Suppressor macrophage treated with lipopolysaccharide for 1 hour (primary cell): ENCODE measurements at places on chromosomes 4 and X.

GRCh38 chrX:49191574-49192011, 5.4 kb upstream of the PRICKLE3 start:
- no peak for DNase-seq

DNA sequence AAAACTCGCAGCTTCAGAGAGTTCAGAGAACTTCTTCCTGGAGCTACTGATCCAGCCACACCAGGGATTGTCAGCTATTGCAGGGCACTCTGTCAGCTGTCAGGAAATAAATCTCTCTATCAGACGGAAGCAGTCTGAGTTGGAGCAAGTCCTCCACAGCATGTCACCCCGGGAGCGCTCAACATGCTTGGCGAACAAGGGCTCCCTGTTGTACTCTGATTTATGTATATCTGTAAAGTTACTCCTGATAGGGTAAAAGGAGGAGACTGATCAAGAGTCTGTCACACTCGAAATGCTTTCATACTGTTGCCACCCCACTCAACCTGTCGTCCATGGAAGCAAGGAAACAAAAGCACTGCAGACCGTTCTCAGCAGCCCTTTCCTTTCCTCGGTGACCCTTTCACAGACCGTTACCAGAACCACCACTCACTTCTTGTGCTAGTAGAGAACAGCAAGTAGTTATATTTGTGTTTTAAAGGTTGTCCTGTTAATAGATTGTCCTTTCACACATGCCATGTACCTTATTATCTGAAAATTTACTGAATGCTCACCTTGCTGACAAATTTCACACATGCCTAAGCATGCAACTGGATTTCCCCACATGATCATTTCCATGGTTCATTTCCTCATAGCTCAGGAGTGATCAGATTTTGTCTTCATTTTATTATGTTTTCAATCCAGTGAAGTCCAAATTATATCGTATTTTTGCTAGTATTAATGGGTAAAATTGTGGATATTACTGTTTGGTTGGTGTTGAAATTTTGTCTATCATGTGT, 2108.9 kb upstream of the TENM3 start:
- DNase-seq = peak; percentile 29

GRCh38 chr4:177214935-177215334, 94.7 kb upstream of the NEIL3 start:
- no peak for DNase-seq

DNA sequence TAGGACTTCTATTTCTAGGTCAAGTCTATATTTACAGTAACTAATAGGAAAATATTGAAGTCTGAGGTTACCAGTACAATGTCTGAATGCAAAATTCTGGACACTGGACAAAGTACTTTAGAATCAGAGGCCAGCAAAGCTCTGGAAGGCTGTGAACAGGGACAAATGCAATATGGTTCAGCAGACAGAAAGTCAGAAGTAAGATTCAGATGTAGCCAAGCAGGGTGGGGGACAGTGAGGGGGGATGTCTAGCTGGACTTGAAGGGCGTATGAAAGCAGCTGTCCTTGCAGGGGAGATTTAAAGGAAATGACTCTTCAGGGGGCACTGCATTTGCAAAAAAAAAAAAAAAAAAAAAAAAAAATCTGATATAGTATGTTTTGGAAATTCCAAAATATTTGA, 2.9 kb downstream of the SORBS2 start:
- no peak for DNase-seq

GRCh38 chr4:153152501-153153338, 51.5 kb upstream of the TRIM2 start:
- peak; percentile 37 for DNase-seq

- DNase-seq = no peak
Observed at GRCh38 chr4:52937829-52938228, 75.7 kb downstream of the RASL11B start.

- no peak for DNase-seq
Observed at GRCh38 chrX:46398126-46398525, 147.1 kb downstream of the ZNF674 start.

- DNase-seq = no peak
Observed at GRCh38 chr4:182137343-182137742, 105.9 kb upstream of the TENM3 start.

DNA sequence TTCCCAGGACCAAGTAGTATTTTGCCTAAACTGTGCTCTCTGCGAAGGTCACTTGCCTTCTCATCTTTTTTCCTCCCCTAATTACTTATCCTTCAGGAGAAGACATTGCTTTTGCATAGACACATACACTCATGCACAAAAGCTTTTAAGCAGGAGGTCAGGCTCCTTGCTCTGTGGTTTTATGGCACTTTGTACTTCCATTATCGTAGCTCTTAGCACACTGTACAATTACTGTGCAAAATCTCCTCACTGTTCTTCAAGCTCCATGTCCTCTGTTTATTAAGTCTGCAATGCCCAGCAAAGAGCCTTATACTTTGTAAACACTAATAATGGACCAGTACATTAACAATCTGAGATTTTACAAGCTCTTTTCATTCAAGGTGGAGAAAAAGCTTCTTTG, 188.4 kb upstream of the GNPDA2 start:
- DNase-seq = no peak

- no peak for DNase-seq
Observed at GRCh38 chr4:1506956-1507721, 100.9 kb upstream of the NKX1-1 start.

- DNase-seq = no peak
Observed at GRCh38 chr4:80035336-80035735, 37.7 kb downstream of the ANTXR2 start.

DNA sequence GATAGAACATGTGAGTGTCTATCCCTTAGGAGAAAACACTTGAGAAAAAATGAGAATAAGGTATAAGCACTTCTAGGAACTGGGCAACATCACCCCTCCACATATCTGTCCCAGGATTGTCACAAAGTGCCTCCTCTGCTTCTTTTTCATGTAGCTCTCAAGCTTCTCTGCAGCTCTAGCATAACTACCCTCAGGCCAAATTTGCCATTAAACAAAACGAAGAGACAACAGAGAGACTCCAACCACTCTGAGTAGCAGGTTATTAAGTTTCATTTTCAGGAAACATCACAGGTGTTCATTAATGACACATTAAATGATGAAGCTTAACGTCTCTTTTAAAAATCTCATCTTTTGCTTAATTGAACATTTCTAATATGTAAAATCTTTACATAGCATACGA, 580.0 kb downstream of the GALNTL6 start:
- DNase-seq = no peak

DNA sequence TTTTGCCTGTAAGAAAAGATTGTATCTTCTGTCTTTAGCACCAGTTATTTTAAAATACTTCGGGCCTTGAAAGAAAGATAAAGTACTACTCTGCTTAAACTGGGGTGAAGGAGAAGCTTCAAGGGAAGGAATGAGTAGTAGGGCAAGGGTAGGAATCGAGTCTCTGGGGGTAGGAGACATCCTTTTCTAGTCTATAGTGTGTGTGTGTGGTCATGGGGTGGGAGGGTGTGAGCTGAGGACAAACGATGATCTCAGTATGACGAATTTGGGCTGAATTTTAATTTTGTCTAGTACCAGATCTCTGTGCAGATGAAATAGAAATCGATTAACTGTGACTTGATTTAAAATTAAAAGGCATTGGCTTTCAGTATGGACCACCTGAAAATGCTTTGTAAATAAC, 3.3 kb upstream of the MYOZ2 start:
- DNase-seq = no peak

- DNase-seq = peak; percentile 13
Observed at GRCh38 chrX:154596290-154596929, 11.5 kb downstream of the CTAG1A start.

DNA sequence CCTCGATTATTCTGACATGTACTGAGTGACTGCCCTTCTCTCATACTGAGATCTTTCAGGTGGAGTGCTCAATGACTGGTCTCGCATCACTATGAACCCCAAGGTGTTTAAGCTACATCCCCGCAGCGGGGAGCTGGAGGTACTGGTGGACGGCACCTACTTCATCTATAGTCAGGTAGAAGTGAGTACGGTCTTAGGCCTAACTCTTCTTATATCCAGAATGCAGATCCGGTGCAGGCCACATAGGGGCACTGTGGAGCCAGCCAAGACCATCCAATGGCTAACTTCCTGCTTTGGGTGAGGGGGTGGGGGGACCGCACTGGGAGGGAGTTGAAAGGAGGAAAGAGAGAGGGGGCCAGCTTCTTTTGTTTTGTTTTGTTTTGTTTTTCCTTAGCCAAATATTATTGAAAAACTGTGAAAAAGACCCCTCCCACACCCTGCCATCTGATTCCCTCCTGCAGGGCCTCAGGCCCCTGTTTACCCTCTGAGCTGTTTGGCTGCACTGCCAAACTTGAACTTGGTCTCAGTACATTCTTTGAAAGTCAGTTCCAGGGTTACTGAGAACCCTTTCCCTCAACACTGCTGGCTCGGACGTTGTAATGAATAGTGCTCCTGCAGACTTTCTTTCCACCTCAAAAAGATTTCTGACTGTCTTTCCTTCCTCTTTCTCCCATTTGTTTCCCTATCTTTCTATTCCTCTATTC, 16.2 kb downstream of the AWAT2 start:
- DNase-seq = peak; percentile 37

DNA sequence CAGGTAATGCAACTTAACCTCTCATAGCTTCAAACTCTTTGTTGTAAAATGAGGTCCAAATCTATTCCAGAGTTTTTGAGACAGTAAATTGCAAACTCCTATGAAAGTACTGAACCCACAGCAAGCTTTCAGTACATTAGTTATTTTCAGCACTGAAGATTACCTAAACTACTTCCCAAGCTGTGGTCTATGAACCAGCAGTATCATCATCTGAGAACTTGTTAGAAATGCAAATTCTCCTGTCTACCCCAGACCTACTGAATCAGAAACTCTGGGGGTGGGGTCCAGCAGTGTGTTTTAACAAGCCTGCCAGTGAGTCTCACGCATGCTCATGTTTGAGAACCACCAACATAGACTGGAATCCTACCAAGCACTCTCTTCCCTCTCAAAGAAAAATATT, 5.7 kb upstream of the CASP6 start:
- DNase-seq = no peak

- DNase-seq = no peak
Observed at GRCh38 chr4:51842167-51842553, 793 bp upstream of the DCUN1D4 start.

- DNase-seq = no peak
Observed at GRCh38 chr4:104425948-104426347, 68.7 kb downstream of the CXXC4 start.

DNA sequence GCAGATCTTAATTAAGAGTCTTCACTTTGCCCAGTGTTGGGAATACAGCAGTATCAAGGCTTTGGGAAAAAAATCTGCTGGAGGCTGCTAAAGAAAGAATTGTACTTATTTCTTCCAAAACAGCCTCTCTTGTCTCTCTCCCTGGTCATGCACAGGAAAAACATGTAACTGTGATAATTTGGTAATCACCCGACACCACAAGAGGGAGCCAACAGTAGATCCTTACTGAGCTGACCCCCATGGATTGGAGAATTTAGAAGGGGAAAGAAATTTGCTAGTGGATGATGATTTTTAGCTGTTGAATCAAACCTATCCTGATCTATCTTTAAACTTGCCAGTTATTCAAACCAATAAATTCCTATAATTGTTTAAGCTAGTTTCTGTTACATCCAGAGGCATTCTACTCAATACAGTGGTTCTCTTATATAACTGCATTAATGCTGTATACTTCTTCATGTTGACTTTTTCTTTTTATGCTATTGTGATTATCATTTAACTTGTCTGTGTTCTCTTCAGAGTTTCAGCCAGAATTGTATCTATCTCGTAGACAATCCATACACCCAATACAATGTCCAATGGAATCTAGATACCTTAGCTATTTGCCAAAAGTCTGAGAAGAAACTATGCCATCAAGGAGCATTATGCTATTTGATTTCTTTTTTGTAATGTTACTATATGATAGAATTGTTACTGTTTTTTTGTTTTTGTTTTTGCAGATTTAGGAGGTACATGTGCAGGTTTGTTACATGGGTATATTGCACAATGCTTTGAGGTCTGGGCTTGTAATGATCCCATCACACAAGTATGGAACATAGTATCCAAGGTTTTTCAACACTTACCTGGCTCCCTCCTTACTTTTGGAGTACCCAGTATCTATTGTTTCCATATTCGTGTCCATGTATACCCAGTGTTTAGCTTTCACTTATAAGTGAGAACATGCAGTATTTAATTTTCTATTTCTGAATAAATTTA, 31.3 kb upstream of the ARHGEF38 start:
- DNase-seq = peak; percentile 63

DNA sequence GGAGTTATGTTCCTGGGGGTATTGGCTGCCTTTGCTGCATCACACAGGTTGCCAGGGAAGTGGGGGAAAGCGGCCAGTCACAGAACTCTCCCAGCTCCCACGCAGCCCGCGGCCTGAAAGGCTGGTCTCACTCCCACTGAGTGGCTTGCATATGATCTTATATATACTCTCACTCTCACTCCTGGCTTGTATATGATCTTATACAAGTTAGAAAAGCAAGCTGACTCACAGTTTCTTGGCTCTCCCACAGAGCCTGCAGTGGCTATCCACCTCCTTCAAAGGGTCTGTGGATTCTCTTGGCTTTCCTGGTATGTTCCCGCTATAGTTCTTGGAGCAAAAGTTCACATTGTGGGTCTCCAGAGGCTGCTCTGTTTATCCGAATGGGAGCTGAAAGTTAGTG, 833.5 kb upstream of the GALNTL6 start:
- no peak for DNase-seq

DNA sequence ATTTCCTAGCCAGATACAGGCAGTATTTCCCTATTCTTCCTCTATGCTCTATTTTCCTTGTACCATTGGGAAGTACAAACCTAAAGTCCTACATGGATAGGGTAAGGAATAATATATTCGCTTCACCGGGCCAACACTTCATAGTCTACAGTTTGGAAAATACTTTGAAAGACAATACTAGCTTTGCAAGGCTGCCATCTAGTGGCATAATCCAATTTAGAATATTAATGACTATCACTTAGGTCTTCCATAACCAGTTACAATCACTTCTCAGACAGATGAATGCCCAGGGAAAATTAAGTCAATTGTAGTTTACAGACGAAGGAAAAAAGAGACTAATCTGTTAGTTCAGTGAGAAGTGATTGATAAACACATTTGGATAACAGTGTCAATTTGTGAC, 141.0 kb upstream of the FAM47C start:
- DNase-seq = peak; percentile 30

GRCh38 chrX:152640034-152640818, 2.5 kb downstream of the GABRQ start:
- DNase-seq = no peak

- no peak for DNase-seq
Observed at GRCh38 chrX:118115953-118116712, 477 bp downstream of the KLHL13 start.

GRCh38 chr4:165668694-165669093, 204.3 kb upstream of the TLL1 start:
- no peak for DNase-seq

- DNase-seq = no peak
Observed at GRCh38 chr4:6449746-6450369, 22.6 kb downstream of the PPP2R2C start.

DNA sequence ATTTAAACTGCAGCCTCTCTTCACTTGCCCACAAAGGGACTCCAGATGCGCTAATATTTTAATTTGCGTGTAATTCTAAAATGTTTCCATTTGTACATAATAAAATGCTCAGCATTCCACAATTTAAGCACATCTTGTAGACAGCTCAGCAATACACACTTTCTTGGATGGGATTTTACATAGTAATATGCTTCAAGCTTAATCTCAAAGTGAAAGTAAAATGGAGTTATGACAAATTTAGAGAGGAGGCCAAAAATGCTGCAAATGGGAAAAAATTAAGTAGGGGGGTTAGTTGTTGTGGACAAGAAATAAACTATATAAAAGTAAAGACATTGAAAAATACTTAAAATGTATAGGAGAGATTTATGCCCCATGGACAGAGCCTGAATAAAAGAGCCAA, 149.1 kb downstream of the FBXO8 start:
- no peak for DNase-seq
